Activated CD8-positive, alpha-beta memory T cell treated with anti-CD3 and anti-CD28 coated beads for 4 hours (primary cell): ENCODE measurements at places on chromosomes 12 and 14.

DNA sequence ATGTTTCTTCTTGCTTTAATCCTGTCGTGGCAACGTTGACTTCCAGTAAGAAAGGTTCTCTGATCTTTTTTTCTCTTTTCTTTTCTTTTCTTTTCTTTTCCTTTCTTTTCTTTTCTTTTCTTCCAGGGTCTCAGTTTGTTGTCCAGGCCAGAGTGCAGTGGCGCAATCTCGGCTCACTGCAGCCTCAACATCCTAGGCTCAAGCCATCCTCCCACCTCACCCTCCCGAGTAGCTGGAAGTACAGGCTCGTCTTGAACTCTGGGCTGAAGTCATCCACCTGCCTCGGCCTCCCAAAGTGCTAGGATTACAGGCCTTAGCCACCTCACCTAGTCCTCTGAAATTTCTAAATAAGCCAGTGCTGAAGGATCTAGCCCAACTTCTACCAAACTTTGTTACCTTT is 1.3 kb upstream of the MAP3K9 start:
- DNase-seq = no peak

GRCh38 chr14:105187116-105187515 is 6.0 kb upstream of the NUDT14 start:
- DNase-seq = no peak

GRCh38 chr12:63929426-63929825 is 84.9 kb downstream of the SRGAP1 start:
- no peak for DNase-seq

DNA sequence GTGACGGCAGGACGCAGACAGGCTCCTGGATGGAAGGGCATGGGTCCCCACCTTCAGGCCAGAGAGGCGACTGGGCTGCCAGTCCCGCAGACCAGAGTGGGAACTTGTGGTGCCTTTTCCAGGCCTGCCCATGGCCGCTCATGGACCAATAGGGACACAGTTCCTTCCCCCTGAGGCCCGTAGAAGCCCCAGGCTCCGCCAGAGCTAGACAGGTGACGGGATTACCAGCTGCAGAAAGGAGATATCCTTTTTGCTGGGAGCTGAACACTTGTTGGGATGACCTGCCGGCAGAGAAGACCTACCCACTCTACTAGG is 73.6 kb upstream of the RASSF8 start:
- DNase-seq = no peak

GRCh38 chr12:27828196-27828595 is 48.2 kb upstream of the MANSC4 start:
- no peak for DNase-seq

DNA sequence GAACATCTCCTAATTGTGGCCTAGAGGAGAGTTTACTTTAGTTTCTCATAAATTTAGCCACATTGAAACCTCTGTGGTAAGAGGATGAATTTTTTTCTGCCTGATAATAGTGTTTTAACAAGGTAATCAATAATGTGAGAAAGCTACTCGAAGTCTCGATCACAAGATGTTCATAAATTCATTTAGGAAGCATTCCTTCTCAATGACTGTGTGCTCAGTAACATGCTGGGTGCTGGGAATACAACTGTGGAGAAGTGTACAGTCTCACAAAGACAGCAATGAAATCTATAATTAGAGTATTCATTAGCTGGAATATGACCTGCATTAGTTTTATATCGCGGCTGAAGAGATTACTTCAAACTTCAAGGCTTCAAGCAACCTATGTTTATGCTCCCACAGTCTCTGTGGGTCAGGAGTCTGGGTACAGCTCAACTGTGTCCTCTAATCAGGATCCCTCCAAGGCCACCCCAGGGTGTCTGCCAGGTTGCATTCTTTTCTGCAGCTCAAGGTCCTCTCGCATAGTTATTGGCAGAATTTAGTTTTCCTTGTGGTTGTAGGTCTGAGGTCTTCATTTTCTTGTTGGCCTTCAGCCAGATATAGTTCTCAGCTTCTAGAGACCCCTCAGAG is 167.6 kb downstream of the ANO4 start:
- no peak for DNase-seq

- DNase-seq = no peak
Observed at GRCh38 chr12:71664411-71665089, 449 bp downstream of the THAP2 start.

- DNase-seq = no peak
Observed at GRCh38 chr12:111471236-111471635, 65.5 kb downstream of the SH2B3 start.

GRCh38 chr12:65876161-65876560 is 51.9 kb downstream of the HMGA2 start:
- no peak for DNase-seq

DNA sequence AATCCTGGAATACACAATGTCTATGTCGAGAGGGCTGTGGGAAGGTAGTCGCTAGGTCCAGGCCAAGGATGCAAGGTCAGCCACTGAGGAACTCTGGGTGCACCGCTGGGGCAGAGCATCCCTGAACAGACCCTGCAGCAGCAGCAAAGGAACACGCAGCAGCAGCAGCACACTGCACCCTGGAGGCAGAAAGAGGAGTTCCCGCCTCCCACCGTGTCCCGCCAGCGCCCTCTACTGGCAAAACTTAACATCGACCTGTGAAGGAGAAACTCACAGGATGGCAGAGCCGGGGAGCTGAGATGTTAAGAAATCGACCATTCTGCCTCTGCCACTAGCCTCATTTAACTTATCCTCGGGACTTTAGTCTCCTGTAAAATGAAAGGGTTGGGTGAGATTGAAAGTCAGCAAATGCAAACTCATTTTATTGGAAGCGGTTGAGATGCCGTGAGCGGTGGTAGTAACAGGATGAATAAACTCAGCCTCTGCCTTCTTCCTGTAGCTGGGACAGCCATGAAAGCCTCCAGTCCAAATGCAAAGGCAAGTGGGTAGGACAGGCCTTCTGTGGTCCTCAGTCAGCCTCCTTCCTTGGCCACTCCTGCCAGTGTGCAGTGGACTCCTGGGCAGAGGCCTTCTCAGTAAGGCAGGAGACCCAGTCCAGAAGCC is 45.6 kb downstream of the STAB2 start:
- no peak for DNase-seq

GRCh38 chr12:43540470-43540869 is 11.5 kb downstream of the ADAMTS20 start:
- no peak for DNase-seq

DNA sequence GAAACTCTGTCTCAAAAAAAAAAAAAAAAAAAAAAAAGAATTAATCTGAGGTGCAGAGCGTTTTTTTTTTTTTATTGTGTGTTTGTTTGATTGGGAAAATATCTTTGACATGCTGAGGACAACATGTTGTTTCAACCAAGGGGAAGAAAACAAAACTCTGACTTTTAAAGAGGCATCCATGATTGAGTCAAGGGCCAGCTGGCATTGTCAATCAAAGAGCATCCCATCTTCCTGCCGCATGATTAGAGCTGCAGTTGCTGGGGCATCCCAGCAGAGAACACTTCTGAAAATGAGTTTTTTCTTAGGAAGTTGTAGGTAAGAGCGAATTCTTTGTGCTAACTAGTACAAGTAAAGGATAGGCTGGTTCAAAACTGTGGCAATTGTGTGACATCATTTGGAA is 200.9 kb upstream of the DAAM1 start:
- no peak for DNase-seq

- no peak for DNase-seq
Observed at GRCh38 chr14:106789318-106789717, 1262.9 kb downstream of the TMEM121 start.

DNA sequence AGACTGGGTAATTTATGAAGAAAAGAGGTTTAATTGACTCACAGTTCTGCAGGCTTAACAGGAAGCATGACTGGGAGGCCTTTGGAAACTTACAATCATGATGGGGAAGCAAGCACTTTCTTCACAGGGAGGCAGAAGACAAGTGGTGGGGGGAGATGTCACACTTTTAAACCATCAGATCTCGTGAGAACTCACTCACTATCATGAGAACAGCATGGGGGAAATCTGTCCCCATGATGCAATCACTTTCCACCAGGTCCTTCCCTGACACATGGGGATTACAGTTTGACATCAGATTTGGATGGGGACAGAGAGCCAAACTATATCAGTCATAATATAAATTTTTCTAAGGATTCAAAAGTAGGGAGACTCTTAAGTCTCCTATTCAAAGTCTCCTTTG is 46.0 kb downstream of the SPIC start:
- DNase-seq = no peak

- no peak for DNase-seq
Observed at GRCh38 chr14:57346741-57347140, 43.6 kb upstream of the NAA30 start.

DNA sequence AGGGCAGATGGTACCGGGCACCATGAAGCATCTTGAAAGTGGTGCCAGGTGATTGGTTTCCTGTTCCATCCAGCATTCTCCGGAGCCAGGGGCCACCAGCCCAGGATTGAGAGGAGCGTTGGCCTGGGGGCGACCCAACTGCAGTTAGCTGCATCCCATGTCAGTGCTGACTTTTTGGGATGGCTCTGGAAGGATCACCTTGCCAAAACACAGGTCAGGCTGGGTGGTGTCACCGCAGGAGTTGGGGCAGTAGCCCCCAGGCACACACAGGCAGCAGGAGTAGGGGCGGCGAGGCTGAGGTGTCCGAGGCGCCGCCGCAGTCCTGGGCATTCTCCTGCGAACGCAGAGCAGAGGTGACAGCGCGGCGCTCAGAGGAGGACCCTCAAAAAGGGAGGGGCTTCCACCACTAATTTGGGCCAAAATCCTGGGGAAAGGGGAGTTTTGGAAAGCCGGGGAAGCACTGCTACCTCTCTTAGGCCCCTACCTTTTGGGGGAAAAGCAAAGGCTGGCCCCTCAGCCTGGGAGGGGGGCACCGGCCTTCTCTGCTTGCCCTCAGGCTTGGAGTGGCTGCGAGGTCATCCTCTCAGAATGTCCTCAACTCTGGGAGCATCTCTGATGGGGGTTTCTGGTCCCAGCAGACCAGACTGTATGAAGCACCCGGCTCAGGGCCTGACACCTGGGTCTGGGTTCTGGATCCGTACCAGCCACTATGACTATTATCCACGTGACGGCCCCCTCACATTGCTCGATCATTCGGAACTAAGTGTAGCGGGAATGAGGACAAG is 26.7 kb upstream of the LRTM2 start:
- no peak for DNase-seq

DNA sequence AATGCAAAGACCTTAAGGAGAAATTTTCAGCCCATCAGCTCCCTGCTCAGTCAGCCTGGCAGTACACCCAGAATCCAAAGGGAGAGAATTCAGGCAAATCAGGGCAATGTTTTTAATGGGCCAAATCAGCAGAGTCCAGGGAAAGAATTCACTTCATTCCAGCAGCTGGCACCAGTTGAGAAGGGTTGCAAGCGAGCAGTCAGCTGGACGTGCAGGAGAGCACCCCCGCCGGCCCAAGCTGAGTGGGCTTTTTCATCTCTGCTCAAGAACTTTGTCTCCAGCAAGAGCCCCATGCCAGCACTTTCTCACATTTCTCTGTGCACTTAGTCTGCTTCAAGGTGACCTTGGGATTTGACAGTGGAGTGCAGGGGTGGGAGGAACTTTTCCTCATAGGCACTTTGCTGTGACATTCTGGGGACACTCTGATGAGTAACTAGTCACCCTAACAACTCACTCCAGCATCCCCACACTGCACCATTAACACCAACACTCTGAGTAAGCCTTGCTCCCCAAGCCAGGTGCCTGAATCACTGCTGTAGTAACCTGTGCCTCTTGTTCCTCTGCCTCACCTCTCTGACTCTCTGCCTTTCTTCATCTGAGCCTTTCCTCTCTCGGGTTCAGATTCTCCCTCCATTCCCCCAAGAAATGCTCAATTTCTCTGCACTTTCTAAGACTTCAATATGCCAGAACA is 2.2 kb downstream of the ENDOU start:
- no peak for DNase-seq

DNA sequence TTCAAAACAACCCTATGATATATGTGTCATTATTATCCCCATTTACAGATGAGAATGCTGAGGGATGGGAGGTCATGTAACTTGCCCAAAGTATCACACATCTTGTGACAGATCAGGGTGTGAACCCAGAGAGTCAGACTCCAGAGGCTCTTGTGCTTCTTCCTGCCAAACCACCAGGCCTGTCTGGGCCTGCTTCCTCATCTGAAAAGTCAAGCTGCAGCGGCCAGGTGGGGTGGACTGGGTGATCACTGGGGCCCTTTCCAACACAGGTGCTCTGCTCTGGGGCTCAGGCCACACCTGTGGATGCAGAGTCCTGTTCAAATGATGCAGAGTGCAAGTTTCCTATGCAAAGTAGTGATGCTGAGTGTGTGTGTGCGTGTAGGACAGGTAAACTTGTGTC is 26.7 kb downstream of the TSPAN11 start:
- no peak for DNase-seq

- DNase-seq = peak; percentile 53
Observed at GRCh38 chr14:23071244-23071920, 14.1 kb upstream of the CDH24 start.

DNA sequence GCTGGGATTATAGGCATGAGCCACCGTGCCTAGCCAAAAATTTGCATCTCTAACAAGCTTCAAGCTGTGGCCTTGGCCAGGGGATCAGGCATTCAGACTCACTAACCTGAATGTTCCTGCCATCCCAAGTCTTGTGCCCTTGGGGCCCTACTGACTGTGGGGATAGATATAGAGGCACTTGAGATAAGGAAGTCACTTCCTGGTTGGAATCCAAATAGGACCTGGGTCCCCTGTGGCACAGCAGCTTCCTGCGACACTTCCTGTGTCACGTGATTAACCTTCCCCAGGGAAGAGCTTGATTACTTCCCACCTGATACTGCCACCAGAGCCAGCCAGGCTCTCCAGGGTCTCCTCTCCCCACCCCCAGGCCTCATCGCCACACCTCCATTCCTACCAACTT is 128.2 kb downstream of the BCL11B start:
- DNase-seq = no peak

DNA sequence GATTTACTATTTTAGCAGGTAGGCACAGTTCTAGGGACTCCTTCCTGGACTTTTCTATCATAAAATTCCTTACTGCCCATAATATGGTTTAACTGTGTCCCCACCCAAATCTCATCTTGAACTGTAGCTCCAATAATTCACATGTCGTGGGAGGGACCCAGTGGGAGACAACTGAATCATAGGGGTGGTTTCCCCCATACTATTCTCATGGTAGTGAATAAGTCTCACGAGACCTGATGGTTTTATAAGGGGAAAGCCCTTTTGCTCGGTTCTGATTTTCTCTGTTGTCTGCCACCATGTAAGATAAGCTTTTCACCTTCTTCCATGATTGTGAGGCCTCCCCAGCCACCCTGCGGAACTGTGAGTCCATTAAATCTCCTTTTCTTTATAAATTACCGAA is 10.0 kb upstream of the ETV6 start:
- DNase-seq = no peak

- DNase-seq = no peak
Observed at GRCh38 chr12:66497008-66497897, 181.6 kb downstream of the GRIP1 start.

- no peak for DNase-seq
Observed at GRCh38 chr12:109277899-109278762, 31.0 kb downstream of the FOXN4 start.

GRCh38 chr12:128543460-128543859 is 276.5 kb downstream of the TMEM132C start:
- DNase-seq = no peak

- DNase-seq = no peak
Observed at GRCh38 chr14:74846168-74846567, 29.8 kb downstream of the PROX2 start.

- no peak for DNase-seq
Observed at GRCh38 chr14:33909380-33910084, 41.3 kb downstream of the EGLN3 start.
